Activated CD4-positive, alpha-beta T cell treated with anti-CD3 and anti-CD28 coated beads, Interleukin-2, Interleukin-6, amounts not matched to agents 100 ng/mL and 50 ng/mL, durations not matched to agents 16 hours and 8 hours (primary cell): ENCODE measurements at places on chromosomes 1 and 21.
A peak's percentile ranks its signal among the peaks of the same experiment; 100 is the strongest.

GRCh38 chr1:22037520-22037919, 15.0 kb upstream of the CDC42 start:
- no peak for DNase-seq

DNA sequence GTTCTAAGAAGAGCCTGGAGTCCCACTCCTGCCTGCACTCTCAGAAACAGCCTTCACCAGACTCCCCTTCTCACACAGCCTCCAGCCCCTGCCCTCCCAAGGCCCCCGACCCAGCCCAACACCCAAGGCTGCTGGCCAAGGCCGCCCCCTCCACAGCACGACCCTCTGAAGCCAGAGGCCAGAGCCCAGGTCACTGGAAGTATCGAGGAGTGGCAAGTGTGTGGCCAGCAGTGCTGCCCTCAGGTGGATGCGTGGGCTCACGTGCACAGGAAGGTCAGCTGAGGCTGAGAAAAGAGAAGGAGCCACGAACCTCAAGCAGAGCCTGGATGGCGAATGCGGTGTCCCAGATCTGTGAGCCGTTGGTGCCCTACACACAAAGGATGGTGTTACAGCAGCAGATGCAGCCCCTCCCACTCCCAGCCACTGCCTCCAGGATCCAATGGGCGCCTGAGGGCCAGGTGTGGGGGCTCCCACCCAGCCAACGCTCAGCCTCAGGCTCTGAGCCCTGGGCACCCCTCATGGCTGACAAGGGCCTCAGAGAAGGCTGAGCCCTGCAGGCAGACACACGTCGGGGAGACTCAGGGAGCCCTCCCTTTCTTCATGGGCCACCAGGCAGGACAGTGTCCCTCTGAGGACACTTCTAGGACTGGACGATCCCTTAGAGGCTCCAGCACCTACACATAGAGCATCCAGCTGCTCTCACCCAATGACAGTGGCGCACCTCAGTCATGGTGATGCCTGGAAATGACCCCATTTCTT, 18.0 kb downstream of the LSS start:
- DNase-seq, result no peak

DNA sequence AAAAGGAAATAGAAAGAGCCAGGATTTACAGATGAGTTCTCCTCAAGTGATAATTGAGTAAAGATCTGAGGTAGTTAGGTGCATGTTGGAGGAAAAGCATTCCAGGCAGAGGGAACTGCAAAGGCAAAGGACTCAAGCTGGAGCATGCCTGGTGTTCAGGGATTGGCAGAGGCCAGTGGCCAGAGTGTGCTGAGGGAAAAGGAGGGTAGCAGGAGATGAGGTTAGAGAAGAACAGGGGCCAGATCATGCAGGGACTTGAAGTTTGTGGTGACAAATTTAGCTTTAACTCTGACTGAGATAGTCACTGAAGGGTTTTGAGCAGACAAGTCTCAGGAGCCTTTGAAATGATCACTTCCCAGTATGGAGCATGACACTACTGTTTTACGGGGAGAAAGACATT, 19.0 kb upstream of the GTF2B start:
- no peak for DNase-seq

- DNase-seq, result no peak
These were observed 1.1 kb upstream of the RHOC start for GRCh38 chr1:112708002-112708448.

- DNase-seq, result no peak
These were observed 363.1 kb downstream of the PLPP3 start for GRCh38 chr1:56216218-56216617.

DNA sequence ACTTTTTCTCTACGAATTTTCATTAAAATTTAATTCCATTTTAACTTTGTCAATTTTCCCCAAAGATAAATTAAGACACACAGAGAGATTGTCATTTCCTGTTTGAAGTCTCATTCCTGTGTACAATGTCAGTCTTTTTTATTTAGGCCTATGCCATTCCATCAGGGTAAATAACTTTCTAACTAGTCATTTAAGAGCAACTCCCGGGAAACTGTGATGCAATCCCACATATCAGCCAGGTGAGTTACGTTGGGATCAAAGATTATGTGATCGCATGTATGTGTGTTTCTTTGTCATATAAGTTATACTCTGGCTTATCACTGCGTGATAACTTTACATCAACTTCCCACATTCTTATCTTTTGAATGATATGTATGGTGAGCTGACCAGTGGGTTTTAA, 86.1 kb upstream of the S1PR1 start:
- DNase-seq, result no peak

DNA sequence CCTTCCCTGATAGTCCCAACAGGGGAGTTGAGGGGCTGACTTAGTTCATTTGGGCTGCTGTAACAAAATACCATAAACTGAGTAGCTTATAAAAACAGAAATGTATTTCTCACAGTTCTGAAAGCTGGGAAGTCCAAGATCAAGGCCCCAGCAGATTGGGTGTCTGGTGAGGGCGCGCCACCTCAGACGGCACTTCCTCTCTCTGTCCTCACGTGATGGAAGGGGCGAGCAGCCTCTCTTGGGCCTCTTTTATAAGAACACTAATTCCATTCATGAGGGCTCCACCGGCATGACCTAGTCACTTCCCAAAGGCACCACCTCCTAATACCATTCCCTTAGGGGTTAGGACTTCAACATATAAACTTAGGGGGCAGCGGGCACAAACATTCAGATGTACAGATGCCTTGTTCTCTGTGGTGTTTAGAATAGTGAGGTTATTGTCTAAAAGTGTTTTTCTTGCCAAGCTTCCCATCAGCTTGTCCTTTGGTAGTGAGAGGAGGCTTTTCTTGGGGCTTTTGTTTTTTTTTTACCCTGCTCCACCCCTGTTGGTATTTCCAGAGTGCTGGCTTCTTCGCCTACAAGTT, 20.3 kb downstream of the NIPAL3 start:
- DNase-seq, result no peak

- no peak for DNase-seq
These were observed 13.4 kb downstream of the HYI start for GRCh38 chr1:43440358-43440757.

DNA sequence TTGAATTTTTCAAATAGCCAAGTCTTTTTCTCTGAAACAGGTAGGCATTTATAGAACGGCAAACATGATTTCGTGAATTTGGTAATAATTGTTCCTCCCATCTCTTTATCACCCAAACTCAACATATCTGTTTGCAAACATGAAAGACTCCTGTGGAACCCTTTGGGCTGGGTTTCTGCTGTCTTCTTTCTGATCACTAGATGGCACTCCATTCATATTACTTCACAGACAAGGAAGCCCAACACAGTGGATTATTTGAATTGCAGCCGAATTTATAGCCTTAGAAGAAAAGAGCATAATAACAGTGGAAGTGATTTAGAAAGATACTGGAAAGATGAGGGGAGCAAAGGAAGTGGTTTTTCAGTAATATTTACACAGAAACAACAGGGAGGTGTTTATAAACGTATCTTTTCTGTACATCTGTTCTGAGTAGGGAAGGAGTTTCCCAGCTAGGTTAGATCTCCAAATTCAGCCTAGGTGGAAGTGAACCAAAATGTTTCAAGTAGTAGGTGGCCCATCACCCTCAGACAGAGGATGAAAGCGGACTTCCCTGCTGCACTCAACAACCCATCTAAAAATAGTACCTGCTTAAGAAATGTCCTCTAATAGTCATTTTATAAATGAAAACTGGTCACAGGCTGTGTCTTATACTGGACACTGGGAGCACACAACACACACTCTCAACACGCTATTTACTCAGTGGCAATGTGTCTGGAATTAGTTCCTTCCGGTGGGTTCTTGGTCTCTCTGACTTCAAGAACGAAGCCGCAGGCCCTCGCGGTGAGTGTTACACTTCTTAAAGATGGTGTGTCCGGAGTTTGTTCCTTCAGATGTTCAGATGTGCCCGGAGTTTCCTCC, 67.6 kb downstream of the MAP3K21 start:
- peak; percentile 72 for DNase-seq

- peak; percentile 74 for DNase-seq
These were observed 577 bp downstream of the IKBKE start for GRCh38 chr1:206470692-206471414.

DNA sequence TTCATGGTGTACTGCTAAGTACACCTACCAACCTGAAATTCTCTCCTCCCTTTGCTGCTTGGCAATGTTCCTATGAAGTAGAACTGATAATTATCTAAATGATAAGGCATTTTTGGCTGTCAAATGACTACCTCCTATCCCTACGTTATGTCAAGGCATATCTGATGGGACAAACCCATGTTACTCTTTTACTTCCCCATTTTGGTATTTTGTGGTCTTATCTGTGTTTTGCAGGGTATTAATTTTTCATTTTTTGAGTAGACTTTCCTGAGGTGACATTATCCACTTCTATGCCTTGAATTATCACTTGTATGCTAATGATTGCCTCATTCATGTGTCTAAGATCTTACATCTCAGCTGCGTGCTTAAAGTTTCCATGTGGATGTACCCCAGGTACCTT, 499.6 kb upstream of the B3GALT2 start:
- DNase-seq, result no peak

GRCh38 chr1:220680085-220680687, 10.0 kb upstream of the C1orf115 start:
- peak; percentile 30 for DNase-seq

DNA sequence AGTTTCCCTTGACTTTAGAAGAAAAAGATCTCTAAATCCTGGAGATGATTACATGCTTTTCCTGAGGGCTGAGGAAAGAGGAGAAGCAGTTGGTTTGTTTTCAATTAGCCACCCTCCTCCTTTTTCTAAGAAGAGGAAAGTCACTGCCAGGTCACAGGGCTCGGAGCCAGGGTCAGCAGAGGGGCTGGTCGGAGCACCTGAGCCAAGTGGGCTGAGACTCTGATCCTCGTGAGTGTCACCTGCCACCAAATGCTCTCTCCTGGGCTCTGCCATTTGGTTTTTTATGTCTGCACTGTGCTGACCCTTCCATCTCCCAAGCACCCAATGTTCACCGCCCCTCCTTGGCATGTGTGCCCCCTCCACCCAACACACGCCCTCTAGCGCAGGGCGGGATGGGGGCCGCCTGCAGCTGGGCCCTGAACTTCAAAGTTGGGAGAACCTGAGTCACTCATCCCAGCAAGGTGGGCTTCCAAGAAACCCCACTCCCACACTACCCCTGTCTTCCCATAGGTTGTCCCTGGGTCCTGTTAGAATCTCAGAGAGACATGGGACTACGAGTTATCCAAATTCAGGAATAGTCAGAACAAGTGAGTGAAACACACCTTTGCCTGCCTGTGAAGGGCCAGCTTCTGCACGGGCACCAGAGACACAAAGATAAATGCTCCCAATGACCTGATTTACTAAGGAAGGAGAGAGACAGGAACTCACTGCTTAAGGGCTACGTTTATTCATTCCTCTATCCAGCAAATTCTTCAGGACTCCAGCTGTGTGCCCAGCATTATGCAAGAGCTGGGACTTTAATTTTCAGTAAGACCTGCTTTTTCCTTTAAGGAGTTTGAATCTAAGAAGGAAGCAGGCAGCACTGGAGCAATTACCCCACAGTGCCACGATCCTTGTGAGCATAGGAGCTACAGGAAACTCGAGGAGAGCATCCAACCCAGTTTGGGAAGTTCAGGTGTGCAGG, 127.5 kb downstream of the RHOU start:
- DNase-seq, result no peak

- DNase-seq, result no peak
These were observed 18.2 kb downstream of the MRPS6 start for GRCh38 chr21:34091607-34092006.
